ENCODE measurements at places on chromosomes 12 and 14.

- DNase-seq = no peak
These were observed 16.3 kb upstream of the NFYB start for GRCh38 chr12:104154286-104154685.

DNA sequence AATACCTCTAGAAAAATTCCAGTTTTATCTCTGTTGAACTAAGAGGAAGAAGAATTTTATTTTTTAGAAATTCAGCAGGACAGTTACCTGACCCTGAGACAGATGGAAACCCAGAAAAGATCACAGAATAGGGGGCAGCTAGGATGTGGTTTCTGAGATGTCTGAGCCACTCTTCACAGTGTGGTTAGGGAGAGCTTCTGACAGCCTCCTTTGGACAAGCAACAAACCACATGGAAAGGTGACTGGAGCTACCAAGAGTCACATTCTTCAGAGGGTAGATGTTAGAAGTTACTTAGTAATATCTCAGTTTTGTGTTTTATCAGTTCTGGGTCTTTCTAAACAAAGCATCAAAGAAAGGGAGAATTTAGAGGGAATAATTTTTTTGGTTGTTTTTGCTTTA lies 117.3 kb upstream of the NAP1L1 start:
- DNase-seq = no peak

DNA sequence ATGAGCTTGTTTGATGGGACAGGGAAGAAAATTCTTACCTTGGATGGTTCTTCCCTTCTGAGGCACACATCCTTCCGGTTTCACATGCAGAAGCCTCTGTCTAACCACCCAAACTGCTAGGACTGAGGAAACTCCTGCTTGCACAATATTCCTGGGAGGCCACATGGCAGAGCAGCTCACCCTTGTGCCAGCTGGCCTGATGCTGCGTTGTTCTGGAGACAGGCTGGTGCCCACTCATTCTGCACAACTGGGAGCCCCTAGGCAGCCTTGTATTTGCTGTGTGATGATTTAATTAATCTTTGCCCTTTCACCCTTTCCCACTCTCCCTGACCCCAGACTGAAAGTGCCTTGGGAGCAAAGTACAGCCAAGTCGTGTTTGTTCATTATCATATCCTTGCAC lies 130.8 kb downstream of the RTN1 start:
- peak; percentile 17 for DNase-seq

- DNase-seq = no peak
These were observed 58.7 kb upstream of the CCND2 start for GRCh38 chr12:4214877-4215228.

- DNase-seq = no peak
These were observed at the start of gene TOMM20L for GRCh38 chr14:58395812-58396788. TOMM20L (plus strand) TSS chr14:58395930; CDS start chr14:58395958, 28 bp downstream.

- no peak for DNase-seq
These were observed 47.2 kb upstream of the PLEKHG3 start for GRCh38 chr14:64656986-64657385.

DNA sequence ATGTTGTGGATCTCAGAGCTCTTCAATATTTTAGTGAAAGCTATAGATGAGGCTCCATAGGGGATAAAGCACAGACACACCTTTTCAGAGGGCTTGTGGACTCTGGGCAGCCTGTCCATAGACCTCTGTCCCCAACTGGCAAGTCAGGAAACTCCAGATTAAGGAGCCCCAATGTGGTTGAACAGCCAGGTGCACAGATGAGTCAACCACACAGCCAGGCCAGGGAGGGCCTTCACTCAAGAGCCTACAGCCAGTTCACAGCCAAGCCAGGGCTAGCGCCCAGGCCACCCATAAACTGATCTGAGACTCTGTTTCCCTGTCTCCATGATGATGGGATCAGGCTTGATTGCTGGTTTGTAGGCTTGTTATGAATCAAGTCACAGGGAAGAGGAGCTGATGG lies 1.0 kb upstream of the BDKRB2 start:
- no peak for DNase-seq

GRCh38 chr14:65623759-65624158 lies 211.2 kb downstream of the FUT8 start:
- no peak for DNase-seq

DNA sequence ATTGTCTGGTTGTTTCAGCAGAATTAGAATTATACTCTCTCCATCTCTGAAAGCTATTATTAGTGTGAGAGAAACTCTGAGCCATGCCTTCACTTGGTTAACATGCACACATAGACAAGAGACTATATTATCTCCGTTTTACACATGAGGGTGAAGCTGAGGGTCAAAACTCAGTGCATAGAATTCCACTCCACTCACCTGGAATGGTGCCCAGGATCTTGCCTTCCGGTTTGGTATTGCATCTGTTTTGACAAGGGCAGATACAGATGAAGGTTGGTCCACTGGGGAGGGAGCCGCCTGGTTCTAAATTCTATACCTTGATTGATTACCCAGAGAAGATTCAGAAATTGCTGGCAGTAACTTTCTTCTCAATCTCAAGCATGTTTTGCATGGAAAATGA lies 149.5 kb upstream of the PELI2 start:
- DNase-seq = no peak

DNA sequence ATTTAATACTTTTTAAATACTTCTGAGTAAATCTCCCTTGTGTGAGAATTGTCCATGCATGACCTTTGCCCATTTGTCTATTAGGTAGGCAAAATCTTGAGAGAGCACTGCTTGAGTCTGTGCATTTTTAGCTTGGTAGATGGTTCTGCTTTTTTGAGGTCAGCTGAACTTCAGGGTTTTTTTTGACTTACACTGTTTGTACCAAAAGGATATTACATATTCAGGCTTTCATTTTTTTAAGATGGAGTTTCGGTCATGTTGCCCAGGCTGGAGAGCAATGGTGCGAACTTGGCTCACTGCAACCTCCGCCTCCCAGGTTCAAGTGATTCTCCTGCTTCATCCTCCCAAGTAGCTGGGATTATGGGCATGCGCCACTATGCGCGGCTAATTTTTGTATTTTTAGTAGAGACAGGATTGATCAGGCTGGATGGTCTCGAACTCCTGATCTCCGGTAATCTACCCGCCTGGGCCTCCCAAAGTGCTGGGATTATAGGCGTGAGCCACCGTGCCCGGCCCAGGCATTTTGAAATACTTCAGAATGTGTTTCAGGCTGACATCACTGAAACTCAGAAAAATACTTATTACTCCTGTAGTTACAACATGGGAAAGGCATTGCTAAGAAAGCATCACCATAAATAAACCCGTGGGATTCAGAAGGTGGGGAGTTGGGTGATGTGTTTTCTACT lies 11.1 kb downstream of the RASSF3 start:
- no peak for DNase-seq

- no peak for DNase-seq
These were observed 10.1 kb upstream of the C14orf39 start for GRCh38 chr14:60495946-60496345.

- no peak for DNase-seq
These were observed 15.1 kb downstream of the APPL2 start for GRCh38 chr12:105220929-105221290.

DNA sequence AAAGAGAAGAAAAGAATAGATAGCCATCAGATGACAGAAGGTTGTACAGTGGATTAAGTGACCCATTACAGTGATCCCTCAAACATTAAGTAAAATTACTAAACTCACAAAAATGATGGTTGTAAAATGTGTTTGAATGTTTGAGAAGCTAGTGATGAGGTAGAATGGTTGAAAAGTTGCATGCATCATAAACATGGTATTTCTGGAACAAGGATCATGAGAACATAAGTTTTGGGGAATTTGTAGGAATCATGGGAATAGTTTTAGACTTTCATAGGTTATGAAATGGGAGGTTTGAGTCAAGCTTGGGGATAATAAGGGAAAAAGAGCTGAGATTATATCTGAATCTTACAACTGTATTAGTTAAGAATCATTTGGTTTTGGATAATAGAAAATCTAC lies 34.1 kb upstream of the NEDD1 start:
- DNase-seq = no peak

- DNase-seq = peak; percentile 50
These were observed 61.7 kb upstream of the VRK1 start for GRCh38 chr14:96735526-96735925.

- DNase-seq = no peak
These were observed 2.3 kb downstream of the ANKRD9 start for GRCh38 chr14:102507081-102507856.

DNA sequence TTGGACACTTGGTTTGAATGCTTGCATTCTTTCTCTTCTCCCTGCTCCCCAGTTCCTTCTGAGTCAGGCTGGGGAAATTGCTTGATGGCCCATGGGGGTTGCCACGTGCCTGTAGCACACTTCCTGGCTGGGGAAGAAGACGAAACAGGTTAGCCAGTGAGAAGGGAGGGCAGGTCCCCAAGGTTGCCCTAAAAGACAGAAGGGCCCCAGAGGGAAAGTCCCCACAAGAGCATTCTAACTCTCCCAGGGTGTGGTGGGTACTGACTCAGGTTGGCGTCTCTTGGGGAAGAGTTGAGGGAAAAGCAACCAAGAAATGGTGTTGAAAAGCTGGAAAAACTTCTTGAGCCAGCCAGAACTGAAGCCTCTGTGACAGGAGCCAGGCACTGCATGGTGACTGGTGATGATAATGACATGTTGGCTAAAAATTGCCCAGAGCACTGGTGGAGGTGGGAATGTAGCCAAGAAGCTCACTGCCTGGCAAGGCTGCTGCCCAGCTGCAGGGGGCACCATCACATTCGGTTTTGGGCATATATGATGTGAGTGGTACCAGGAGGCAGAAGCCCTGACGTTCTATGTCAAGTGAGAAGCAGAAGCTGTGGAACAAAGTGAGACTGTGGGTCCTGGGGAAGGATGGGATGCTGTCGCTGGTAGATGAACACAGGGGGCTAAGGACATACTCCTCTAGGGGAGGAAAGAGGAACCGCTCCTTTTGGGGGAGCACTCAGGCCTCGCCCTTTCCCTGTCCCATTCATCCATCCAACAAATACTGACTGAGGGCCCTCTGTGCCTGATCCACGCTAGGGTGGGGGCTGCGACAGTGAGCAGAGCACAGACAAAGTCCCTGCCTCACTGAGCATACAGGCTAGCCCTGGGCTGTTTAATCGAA lies 8.1 kb upstream of the RABGGTA start:
- peak; percentile 77 for DNase-seq

DNA sequence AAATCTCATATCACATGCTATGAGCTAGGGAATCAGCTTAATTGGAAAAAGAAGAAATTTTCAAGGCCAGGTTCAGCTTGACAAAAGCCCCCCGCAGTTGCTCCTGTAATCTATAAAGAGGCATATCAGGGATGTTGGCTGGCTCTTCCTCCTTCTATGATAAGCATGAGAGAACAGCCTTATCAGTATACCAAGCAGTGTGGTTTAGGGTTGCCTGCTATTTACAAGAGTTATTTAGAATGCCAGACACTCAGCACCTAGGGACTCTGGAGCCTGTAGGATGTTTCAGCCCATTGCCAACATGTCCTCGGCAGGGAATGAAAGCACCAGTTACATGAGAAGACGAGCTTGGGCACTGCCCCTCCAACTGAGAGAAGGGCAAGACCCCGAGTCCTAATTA lies 89.5 kb upstream of the TMPO start:
- no peak for DNase-seq

GRCh38 chr14:51568366-51568765 lies 83.3 kb upstream of the FRMD6 start:
- DNase-seq = no peak

GRCh38 chr12:123102781-123103503 lies 47.9 kb downstream of the PITPNM2 start:
- DNase-seq = no peak

GRCh38 chr14:96098309-96098998 lies 59.3 kb downstream of the C14orf132 start:
- DNase-seq = peak; percentile 98

GRCh38 chr14:92459030-92459949 lies 54.3 kb upstream of the RIN3 start:
- DNase-seq = no peak

- DNase-seq = no peak
These were observed 84.5 kb downstream of the GPR65 start for GRCh38 chr14:88089445-88089844.

DNA sequence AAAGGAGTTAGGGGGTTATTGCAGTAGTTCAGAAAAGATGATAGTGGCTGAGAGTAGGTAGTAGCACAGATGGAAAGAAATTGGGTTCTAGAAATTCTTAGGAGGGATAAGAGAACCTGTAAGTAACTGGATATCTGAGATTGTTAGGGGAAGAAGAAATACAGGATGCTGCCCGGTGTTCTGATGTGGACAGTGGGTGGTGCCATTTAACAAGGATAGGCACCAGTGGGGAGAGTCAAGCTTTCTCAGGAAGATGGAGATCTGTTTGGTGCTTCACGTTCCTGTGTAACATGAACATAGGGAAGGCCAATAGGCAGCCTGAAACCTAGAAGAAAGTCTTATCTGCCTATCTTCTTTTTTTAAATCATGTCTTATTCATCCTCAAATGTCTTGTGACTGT lies 245.9 kb downstream of the NPAS3 start:
- DNase-seq = no peak

DNA sequence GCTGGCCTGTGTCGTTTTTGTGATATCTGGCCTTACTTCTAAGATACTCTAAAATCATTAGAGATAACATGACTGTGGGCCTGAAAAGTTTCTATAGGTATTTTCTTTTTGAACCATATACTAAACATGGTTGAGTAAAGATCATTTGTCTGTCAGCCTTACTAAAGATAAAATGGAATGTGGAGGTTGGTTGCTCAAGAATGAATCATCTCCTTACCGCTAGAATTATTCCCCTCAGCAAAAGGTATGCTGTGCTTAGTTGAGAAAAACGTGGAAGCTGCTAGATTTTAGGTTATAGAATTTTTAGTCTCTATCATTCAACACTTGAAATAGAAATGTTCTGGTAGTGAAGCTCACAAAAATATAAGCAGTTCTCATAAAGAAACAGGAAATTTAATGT lies 407.3 kb downstream of the AEBP2 start:
- DNase-seq = no peak

GRCh38 chr12:109716512-109717389 lies 3.1 kb downstream of the FAM222A start:
- peak; percentile 51 for DNase-seq

DNA sequence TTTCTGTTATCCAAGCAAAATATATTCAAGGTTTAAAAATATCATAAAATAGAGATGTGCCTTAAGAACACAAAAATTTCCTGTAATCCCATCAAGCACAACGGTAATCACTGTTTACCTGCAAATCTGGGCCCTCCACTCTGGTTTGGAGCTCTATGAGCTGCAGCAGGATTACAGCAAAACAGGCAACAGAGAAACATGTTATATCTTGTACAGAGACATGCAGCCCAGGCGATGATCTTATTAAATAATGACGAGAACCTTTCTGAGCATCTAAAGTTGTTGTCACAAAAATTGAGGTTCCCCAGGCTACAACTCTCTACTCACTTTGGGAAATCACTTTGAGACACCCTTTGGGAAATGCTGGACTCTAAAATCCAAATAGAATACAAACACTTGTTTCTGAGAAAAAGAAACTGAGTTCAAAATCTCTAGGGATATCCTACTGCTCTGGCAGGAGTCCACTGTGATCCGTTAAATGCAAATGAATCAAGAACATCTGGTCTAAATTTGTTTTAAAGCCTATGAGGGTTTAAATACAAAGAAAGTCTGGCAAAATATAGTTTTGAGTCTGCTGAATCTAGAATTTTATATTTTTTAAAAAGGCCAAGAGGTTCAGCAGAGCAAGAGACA lies 36.3 kb downstream of the STON2 start:
- DNase-seq = peak; percentile 92

- DNase-seq = peak; percentile 26
These were observed 128.4 kb upstream of the NCOR2 start for GRCh38 chr12:124695861-124696260.

- no peak for DNase-seq
These were observed 23.2 kb upstream of the BICD1 start for GRCh38 chr12:32083489-32083888.
